ENCODE measurements at places on chromosomes 12 and 14. TPM values are rescaled to one million over a fixed set of nuclear protein-coding genes. Genes with fewer than 3 reads are reported as not detected.

DNA sequence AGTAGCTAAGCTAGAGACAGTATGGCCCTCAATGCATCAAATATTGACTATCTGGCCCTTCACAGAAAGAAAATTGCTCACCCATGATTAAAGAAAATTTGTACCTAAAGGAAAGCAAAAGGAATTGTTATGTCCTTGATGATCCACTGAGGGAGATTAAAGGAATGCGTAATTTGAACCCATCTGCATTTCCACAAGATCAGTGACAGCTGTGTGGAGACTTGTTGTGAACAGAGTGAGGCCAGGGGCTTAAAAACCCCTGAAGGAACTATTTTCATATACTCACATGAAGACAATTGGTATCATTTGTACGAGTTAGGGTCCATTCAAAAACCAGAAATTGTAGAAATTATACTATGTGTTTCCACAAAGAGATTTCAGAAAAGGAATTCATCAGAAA is 1908.1 kb upstream of the SEL1L start:
- no peak for DNase-seq

DNA sequence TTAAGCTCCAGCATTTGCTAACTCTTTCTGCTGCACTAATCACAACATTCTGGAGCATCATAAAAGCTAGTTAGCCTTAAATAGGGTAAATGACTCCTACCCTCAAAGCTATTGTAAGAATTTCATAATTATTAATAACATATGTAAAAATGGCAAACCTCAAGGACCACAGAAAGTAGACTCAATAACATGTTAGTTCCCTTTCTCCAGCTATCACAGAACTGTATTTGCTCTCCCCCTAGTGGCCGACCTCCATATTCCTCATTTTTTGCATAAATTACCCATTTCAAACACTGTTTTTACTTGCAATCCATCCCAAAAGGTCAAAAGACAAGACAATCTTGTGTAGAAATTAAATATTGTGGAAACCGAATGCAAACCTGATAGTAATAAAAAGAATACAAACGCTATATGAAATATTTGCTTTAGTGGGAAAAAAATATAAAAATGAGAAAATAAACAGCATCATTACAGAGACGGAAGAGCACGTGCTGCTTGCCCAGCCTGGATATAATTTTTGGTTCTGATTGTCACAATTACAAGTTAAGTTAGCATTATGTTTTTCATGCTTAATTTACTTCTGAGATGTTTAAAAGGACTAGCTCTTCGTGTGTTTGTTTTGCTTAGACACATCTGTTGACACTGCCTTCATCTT is 97.9 kb downstream of the RERGL start:
- peak; percentile 6 for DNase-seq

DNA sequence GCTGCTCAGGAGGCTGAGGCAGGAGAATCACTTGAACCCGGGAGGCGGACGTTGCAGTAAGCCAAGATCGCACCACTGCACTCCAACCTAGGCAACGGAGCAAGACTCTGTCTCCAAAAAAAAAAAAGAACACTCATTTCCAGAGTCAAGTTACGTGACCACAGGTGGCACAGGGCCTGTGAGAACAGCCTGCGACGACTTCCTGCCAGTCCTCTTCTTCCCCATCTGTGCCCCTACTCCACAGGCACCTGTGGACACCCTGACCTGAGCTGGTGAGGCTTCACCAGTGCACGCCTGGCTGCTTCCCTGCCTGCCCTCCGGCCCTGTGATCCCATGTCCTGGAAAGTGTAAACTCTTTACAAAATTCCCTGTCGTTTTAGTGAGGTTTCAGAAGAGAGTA is 77.7 kb downstream of the PPP2R5C start:
- no peak for DNase-seq

GRCh38 chr14:86574778-86575129 is 1044.8 kb downstream of the FLRT2 start:
- DNase-seq: no peak

- no peak for DNase-seq
Observed at GRCh38 chr14:26379951-26380350, 217.9 kb downstream of the NOVA1 start.

DNA sequence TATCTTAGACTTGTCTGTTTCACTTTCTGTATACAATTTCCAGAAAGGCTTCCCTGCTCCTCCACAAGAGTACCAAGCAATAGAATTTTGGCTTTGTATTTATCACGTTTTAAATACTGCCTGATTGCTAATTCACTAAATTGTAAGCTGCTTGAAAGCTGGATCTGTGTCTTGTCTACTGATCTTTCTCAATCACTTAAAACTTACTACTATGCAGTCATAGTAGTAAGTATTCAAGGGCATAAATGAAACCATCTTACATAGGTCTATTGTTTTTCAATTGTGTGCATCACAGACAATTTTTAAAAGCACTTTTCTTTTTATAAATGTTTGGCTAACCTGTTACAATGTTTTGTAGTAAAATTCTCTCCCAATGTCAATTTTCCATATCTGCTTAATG is 1.2 kb upstream of the GLIPR1L2 start:
- DNase-seq: no peak

GRCh38 chr12:47954467-47955045 is 8.8 kb upstream of the TMEM106C start:
- no peak for DNase-seq

- no peak for DNase-seq
Observed at GRCh38 chr14:101464984-101465794, 96.1 kb upstream of the DIO3 start.

DNA sequence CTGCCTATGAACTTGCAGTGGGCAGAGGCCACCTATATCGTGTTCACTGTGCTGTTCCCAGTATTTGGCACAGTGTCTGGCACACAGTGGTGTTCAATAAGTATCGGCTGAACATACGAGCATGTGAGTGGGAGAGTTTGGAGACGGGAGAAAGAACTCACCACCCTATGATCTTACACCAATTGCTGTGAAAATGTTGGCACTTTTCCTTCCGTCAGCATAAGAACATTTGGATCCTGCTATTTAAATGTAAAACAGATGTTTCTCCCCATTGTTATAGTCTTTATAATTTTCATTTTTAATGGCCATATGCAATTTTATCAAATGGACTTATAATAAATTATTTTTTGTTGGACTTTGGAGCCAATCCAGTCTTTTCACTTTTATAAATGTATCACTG is 144.4 kb downstream of the EFCAB11 start:
- no peak for DNase-seq

DNA sequence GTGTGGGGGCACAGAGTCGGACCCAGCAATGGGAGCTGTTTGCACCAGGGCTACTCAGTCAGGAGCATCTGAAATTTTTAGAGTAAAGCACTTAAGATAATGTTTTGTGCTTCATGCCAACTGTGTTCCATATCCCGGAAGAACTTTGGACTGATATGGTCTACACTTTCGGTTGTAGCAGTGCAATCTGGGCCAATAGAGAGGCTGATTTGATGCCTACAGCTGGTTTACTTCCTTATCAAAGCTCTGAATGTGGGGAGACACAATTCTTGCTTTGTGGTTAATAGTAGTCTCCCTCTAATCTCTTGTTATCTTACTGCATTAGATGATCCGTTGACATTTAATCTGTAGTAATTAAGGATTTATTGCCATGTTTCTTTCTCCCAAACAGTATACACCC is 7.8 kb upstream of the VDR start:
- no peak for DNase-seq

- no peak for DNase-seq
Observed at GRCh38 chr12:76798864-76799263, 34.9 kb downstream of the ZDHHC17 start.

OASL gene
- 0.12 TPM for polyA plus RNA-seq

PGF gene
- polyA plus RNA-seq: 9.3 TPM

BMAL2 gene
- 6.5 TPM for polyA plus RNA-seq

AKAP5 gene
- 9.8 TPM for polyA plus RNA-seq

CMA1 gene
- 0.50 TPM for polyA plus RNA-seq

FOXA1 gene
- polyA plus RNA-seq: 6.9 TPM

DLK1 gene
- 6.5 TPM for polyA plus RNA-seq

GLT8D2 gene
- polyA plus RNA-seq: 13.7 TPM

All from left renal pelvis (tissue), 4 donors.